ENCODE measurements at places on chromosomes 3 and 15.

- no peak for ATAC-seq
Measured at GRCh38 chr3:112411425-112411824, 78.5 kb downstream of the CD200 start.

GRCh38 chr3:22419261-22419660 is 668.3 kb upstream of the ZNF385D start:
- no peak for ATAC-seq

DNA sequence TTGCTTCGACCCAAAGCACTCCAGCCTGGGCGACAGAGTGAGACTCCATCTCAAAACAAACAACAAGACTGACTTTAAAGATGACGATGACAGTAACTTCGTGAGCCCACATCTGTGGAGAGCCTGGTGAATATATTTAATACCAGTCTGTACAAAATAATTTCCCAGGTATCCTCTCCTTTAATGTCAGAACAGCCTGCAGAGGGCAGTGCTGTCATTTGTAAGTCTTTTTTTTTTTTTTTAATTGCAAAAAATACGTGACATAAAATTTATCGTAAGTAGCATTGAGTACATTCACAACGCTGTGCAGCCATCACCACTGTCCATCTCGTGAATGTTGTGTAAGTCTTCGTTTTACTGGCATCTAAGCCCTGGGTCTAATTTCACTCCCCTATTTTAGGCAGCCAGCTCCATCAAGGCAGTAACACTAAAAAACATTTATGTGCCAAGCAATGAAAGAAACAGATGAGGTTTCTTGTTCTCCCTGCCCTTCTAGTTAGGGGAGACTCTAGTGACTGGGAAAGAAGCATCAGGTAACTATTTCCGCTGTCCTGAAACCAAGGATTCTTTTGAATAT is 1.4 kb downstream of the HTD2 start:
- ATAC-seq = no peak

GRCh38 chr3:24802614-24803013 is 308.0 kb upstream of the THRB start:
- ATAC-seq = no peak

- no peak for ATAC-seq
Measured at GRCh38 chr3:161187046-161187445, 34.1 kb upstream of the NMD3 start.

DNA sequence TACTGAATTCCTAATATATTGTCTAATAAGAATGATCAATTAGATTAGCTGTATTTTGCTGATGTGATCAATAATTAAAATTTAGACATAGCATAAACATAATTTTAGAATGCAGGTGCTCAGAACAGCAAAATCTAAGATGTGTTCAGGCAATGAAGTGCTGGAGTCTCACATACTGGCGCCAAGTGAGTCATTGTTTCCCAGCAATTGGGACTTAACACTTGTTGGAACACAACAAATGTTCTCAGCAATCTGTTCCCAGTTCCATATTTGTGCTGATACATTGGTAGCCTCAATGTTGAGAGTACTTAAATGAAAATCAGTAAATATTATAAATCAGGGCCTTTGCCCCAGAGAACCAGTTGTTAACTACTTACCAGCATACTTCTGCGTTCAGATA is 619.0 kb downstream of the ROBO1 start:
- no peak for ATAC-seq

DNA sequence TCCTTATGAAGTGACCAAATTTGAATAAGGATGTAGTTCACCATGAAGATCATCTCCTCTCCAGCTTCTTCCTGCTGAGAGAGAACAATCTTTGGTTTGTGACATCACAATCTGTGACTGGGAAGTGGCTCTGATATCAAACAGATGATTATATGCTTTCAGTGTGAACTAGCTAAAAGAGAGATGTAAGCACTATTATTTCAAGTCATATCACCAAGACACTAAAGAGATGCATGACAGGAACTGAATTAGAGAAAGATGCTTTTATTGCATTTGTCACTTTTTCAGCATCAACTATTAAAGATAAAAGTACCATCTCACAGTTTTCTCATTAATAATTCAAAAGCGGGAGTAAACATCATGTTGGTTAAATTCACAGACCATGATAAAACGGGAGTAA is 3.5 kb downstream of the CHRM5 start:
- ATAC-seq = no peak

- ATAC-seq = no peak
Measured at GRCh38 chr3:27201492-27201891, 167.7 kb downstream of the NEK10 start.

DNA sequence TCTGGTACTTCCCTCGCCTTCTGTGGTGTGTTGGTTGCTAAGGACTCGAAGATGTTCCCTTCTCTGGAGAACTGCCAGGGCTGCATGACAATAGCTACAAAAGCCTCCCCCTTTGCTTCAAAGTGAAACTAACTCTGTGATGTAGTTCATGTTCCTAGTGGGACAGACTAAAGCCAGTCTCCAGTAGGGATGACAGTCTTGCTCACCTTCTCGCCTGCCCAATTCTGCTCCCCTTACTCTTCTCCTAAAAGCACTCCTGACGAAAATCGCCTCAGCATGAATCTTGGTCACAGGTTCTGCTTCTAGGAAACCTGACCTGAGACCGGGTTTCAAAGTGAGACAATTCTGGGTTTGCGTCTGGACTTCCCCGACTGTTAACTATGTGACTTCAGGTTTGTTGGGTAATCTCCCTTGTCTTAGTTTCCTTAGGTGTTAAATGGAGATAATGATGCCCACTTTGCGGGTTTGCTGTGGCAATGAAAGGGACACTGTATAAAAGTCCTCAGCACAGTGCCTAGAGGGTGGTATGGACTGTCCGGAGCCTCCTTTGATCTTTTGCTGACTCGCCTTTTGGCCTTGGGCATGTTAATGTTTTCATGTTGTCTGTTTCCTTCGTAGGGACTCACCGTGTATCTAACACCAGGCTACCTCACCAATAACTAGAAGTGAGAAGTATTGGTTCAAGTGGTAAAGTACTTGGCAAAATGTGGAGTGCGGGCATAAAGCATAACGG is 24.9 kb upstream of the THRB start:
- peak; percentile 68 for ATAC-seq

GRCh38 chr3:152688313-152688712 is 146.6 kb upstream of the P2RY1 start:
- ATAC-seq = no peak

- ATAC-seq = no peak
Measured at GRCh38 chr15:88141269-88141889, 115.2 kb downstream of the NTRK3 start.

DNA sequence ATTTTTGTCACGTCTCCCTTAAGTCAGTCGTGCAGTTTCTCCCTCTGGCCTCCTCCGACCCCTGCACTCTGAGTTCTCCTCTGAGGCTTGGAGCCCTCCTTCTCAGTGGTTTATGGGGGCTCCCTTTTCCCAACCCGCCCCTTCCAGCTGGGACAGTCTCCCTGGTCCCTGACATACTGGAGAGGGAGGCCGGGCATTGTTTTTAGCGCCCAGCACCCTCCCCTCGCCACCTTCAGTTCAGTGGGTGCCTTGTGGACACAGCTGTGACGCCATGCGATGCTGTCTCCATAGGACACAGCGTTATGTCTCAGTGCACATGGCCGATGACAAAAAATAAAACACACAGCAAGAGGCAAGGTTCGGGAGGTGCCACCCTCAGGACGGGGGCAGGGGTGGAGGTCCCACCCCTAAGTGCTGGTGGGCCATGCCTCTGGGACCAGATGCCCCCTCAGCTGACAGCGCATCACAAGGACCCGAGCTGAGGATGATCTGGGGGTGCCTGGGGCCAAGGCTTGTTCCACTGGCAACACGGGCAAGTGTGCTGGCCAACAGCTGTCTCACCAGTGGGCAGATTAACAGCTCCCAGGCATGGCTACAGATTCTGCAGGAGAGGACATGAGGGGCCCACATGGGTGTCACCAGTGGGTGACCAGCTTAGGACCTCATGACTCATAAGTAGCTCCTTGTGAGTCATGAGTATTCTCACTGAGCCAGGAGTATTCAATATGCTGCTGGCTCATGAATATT is 81.6 kb downstream of the PLXNA1 start:
- ATAC-seq = no peak

GRCh38 chr3:9198899-9199335 is 50.5 kb downstream of the SRGAP3 start:
- ATAC-seq = no peak

DNA sequence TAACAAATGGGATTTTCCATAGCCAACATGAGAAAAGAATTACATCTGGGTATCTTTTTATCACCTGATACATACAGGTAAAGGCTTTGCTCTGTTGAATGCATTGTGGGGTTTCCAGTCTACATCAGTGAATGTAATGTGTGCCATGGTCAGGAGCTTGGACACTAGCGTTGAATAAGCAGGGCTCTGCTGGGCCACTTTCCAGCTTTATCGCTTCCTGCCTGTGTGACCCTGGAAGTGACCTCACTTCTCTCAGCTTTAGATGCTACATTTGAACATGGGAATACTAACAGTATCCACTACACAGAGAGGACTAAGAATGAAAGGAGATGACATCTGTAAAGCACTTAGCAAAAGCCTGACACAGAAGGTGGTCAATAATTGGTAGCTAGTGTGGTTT is 40.1 kb downstream of the TTC23 start:
- no peak for ATAC-seq

GRCh38 chr3:22732641-22733040 is 470.5 kb upstream of the UBE2E2 start:
- ATAC-seq = no peak

DNA sequence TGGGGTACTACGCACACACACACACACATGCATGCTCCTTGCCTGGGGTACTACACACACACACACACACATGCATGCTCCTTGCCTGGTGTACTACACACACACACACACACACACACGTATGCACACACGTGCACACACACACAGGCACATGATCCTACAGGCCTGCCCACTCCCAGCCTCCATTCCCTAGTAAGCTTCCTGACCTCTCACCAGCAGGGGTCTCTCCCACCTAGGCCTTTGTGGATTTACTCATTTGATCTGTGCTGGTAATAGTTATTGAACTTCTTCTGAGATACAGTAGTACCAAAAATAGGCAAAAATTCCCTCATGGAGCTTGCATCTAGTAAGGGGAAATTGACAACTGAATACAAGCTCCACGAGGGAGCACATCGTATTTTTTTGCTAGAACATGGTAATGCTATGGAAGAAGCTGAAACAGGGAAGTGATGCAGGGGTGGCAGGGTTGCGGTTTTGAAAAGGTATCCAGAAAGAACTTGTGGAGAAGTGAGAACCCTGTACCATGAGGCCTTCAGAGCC is 19.1 kb downstream of the TTC21A start:
- peak; percentile 70 for ATAC-seq

GRCh38 chr15:43828061-43828657 is 1.4 kb downstream of the WDR76 start:
- ATAC-seq = no peak

- no peak for ATAC-seq
Measured at GRCh38 chr3:30544812-30545211, 61.6 kb upstream of the TGFBR2 start.

DNA sequence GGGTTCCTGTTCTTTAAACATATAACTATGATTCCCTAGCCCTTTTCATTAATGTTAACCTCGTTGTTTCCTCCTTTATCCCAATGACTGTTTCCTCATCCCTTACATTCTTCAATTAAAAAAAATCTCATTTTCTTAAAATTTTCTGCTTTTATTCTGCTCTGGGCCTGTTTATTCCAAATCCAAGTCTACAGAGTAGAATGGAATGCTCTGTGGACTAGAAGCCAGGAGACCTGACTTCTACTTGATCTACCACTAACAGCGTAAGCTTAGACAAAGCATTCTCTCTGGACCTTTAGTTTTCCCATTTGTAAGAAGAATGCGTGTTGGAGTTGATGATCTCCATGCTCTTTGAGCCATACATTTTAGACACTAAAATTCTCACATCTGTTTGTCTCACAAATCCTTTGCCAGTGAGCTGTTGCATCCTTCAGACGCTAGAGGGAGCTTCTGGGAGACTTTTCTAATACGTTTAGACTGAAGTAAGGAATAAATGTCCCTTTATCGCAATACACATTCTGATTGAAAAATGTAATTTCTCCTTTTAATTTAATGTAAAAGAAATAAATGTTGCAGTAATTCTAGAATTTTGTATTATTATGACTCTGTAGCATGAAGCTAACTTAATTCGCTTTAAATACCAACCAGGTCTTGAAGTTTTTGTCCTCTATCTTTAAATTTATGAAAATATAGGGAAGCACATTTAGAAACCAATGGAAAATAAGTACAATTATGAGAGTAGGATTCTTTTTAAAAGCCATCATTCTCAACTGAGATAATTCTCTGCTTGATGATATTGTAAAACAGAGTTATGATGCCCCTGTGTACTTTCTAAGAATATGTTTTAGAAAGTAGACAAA is 21.7 kb upstream of the GMNC start:
- ATAC-seq = no peak

DNA sequence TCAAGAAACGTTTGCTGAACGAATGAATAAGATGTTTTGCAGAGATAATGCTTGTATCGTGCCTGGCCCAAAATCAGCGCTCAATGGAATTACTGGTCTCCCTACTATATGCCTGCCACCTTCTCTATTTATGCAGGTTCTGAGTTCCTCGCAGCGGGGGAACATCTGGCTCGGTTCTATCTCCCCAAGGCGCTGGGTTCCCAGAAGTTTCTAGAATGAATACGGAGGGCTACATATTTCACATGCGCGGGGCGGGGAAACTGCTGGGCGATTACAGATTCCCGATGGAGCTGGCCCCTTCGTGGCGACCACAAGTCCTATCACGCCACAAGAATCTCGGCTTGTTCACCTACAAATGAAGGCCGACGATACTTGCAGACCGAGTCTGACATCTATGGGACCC is 411 bp upstream of the EIF2B5 start:
- ATAC-seq = peak; percentile 62

DNA sequence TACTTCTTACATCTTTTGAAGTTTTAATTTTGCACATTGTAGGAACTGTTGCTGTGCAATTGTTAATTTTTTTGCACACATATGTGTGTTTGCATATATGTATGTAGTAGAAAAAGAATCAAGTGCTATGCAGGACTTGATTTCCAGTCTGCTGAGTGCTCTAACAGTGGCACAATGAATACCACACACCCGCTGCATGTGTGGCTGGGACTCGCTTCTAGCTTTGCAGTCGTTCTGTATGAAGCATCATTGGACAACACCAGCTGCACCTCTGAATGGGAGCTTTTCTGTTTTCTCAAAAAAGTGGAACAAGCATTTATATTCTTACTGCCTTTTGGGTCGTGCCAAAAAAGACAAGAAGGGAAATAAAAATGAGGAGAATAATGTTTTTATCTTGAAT is 564.7 kb downstream of the FOXP1 start:
- ATAC-seq = no peak

DNA sequence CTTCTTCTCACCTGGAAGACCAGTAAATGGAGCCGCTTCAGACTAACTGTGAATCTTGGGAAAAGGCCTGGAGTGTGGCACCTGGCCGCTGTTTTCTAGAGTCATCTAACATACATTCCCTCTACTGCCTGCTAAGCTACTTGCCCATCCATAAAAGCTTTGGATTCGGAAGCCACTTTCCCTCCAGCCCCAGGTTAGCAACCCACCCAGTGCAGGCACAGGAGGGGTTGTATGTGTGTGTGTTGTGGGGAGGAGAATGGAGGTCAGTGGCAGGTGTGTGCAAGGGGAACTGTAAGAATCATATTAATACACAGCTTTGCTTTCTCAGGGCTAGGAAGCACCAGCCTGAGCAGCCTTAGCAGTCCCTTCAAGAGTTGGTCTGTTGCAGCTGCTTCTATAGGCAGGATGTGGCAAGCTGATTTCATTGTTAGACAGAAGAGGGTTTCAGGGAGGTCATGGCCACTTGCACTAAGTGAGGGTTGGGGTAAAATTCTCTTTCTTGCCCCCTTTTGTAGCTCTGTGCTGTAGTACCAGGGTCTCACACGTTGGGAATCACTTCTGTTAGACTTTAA is 8.9 kb downstream of the NSUN3 start:
- peak; percentile 31 for ATAC-seq
